ENCODE measurements at places on chromosomes 13 and 19. TPM values are rescaled to one million over a fixed set of nuclear protein-coding genes. Genes with fewer than 3 reads are reported as not detected.

Gene HIPK4
- 0.21 TPM for polyA plus RNA-seq

Gene LCP1
- 0.06 TPM for polyA plus RNA-seq

GRCh38 chr13:27896726-27897125 is 23.1 kb upstream of the PDX1 start:
- no peak for DNase-seq

Gene RINL
- polyA plus RNA-seq: 1.9 TPM

DNA sequence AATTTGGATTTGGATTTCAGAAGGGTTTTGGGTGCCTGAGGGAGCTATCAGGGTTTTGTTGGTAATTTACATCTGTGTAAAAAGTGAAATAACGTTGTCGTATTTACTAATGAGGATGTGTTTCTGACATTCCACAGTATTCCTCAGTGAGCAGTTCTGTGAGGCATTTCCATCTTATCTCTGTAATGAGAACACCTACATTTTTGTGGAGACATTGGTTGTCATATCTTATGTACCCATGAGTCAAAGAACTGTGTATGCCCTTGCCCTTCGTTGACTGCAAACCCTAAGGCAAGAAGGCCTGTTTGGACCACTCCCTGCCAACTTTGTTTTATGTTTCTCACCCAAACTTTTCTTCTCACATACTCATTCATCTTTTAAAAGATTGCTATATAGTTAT is 14.2 kb upstream of the IL17D start:
- DNase-seq: no peak

DNA sequence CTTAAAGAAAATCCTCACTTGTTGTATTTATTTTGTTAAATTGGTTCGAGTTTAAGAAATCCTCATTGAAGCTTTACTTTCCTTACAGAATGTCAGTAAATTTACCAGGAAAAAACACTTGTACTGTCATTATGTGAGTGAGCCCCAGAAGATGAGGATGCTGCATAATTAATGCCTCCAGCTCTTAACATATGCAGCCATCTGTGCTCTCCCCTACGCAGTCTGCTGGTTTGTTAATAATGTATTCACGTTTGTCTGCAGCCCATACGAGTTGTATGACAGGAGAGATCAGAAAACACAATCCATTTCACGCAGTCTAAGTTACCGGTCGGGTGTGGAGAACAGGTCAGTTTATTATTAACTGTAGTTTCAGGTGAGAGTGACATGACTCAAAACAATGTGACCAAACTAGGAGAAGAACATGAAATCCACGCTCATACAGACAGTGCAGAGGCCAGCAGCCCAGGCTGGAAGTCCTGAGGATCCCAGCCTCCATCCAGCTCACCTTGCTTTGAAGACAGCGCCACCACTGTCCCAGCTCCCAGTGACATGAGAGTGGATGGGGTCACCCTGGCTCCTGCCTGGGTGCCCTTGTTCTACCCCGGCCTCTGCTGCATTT is 19.8 kb upstream of the ATP11A start:
- no peak for DNase-seq

GRCh38 chr19:36092566-36092965 is 18.4 kb upstream of the OVOL3 start:
- DNase-seq: no peak

DNA sequence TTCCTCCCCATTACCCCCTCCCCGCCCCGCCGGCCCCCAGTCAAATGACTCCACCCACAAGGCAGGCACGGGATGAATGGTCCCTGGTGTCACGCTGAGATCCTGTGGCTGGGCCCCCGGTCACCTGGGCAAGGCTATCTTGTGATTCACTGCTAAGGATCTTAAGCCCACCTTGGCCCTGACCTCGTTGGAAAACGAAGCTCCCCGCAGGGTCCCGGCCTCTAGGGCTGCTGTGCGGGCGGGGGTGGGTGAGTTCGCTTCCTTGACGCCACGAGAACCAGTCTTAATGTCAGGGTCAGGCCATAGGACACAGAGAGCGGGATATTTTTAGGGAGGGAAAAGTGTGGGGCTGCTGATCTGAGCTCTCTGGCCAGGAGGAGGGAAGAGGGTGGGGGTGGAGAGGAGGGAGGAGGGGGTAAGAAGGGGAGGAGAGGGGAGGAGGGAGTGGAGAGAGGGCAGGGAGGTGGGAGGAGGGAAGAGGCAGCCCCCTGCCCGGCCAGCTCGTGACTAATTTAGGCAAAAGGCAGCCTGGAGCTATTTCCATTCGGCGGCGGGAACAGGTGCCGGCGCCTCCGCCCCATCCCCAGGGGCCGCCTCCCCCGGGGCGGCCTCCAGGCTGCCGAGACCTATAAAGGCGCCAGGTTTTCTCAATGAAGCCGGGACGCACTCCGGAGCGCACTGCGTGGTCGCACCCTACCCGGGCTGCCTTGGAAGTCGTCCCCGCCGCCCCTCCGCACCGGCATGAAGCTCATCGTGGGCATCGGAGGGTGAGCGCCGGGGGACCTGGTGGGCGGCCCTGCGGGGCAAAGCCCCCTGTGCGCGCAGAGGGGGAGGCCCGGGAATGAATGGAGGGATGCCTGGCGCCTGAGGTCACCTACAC is at the start of gene NMRK2:
TSS of gene NMRK2 (plus strand) at position 139 of the 880 bp plus-strand sequence. CDS start at position 742, 603 bp downstream.
- DNase-seq: no peak

Gene SBSN
- polyA plus RNA-seq: 0.70 TPM

Gene RNF113B
- polyA plus RNA-seq: not detected

DNA sequence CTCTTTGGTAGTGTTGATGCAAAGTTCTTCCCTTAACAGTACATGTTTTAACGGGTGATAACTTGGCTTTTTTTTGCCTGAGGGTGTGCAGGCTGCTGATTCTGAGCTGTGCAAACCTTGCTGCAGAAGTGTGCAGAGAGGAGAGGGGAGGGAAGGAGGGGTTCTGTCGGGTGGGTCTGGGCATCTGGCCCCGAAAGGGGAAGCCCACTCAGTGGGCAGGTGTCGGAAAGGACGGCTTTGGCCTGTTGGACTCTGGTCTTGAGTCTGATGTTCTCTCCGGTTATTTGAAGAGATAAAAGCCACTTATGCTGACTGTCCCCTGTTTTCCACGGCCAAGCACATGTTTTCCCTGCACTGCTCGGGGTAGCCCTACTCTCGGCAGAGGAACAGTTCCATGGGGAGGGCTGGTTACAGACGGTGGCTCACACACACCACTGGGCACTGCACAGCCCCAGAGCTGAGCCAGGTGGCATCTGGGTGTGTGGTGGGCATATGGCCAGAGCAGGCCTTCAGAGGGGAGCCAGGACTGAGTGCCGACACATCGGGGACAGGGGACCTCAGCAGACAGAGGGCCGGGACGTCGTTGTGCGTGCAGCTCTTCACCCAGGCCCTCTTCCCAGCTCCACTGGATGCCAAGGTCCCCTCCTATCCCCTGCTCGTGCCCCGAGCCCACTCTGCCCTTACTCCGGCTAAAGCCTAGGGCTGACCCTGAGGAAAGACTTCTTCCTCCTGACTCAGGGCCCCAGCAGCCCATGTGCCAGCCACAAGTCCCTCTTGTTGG is 93.2 kb downstream of the TEX29 start:
- no peak for DNase-seq

All from BJ (cell line).